ENCODE measurements at places on chromosomes 6 and 20.
A peak's percentile ranks its signal among the peaks of the same experiment; 100 is the strongest.

- no peak for DNase-seq
These were observed 109.9 kb downstream of the PSMB1 start for GRCh38 chr6:170443151-170443662.

- no peak for DNase-seq
These were observed 43.4 kb upstream of the MRGBP start for GRCh38 chr20:62752671-62753501.

DNA sequence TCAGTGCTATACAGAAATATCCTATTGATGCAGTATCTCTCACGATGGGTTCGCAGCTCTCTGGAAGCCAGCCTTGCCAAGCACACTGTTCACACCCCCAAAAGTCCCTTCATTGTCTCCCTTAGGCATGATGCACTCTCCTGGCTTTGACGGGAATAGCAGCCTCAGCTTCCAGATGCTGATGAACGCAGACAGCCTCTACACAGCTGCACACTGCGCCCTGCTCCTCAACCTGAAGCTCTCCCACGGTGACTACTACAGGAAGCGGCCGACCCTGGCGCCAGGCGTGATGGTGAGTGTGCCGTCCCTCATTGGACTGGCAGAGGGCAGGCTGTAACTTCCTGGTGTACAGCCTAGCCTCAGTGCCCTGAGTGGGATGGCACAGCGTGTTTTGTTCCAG, 60.0 kb upstream of the PBOV1 start:
- peak; percentile 59 for DNase-seq

DNA sequence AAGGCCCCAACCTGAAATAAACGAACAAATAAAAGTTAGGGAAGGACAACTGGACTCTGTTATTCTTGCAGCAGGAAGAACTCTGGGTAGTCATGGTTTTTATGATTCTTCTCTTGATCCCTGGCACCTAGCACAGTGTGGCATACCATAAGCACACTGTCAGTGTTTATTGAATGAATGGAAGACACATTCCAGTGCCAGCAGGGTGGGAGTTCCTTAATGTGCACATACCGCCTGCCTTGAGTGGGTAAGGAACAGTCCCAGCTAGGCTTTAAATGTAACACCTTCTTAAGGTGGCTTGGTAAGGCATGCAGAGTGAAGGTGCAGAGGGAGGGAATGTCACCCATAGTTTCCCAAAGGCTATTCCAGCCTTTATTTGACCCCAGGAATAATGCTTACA, 162.9 kb upstream of the CEP162 start:
- DNase-seq: no peak

DNA sequence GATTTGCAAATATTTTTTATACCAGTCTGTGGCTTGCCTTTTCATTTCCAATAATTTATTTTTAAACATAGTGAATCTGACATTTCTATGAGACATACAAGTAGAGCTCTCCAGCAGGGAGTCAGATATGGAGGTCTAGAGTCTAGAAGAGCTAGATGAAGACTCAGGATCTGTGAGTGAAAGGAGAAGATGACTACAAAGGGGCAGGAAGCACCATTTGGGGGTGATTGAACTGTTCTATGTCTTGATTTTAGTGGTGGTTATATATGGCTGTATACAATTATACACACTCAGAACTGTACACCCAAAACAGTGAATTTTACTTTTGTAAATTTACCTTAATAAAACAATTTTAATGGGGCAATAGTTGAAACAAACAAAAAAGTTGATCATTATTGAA, 127.9 kb upstream of the BACH2 start:
- DNase-seq: no peak

DNA sequence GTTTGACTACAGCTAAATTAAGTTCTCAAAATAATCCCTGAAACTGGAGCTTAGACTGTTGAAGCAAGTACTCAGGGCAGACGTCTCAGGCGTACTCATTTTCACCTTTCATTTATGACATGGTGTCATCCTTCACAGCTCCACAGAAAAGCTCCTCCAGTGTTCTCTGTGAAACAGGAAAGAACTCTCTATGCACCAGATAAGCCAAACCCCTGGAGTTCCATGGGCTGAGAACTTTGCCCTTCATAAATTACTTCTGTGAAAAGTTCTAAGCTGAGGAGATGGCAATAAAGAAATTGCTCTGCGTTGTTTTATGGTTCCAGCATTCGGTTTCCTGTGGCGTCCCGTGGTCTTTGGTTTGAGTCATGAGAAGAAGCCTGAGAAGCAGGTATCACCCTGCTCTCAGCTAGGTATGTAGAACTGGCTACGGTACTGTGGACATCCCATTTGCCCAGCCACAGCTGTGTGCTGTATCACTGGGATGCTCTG, 20.2 kb upstream of the RREB1 start:
- no peak for DNase-seq

GRCh38 chr6:38184585-38185080, 365.1 kb downstream of the ZFAND3 start:
- no peak for DNase-seq

- peak; percentile 67 for DNase-seq
These were observed 768.4 kb downstream of the TFAP2A start for GRCh38 chr6:9646342-9647070.

- peak; percentile 79 for DNase-seq
These were observed 49.2 kb downstream of the EIF2S2 start for GRCh38 chr20:34062570-34063482.

DNA sequence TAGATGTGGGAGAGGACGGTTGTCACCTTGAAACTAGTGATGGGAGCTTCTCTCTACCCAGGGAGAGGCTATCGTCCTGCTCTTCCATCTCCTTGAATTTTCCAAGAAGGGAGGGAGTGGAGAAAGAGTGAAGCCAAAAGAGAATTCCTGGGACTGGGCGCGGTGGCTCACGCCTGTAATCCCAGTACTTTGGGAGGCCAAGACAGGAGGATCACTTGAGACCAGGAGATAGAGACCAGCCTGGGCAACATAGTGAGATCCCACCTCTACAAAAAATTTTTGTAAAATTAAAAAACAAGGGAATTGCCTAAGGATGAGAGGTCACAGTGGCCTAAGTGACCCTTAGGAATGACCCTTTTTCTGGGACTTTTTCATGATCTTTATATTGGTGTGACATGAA, 8.8 kb downstream of the MYH7B start:
- DNase-seq: no peak

DNA sequence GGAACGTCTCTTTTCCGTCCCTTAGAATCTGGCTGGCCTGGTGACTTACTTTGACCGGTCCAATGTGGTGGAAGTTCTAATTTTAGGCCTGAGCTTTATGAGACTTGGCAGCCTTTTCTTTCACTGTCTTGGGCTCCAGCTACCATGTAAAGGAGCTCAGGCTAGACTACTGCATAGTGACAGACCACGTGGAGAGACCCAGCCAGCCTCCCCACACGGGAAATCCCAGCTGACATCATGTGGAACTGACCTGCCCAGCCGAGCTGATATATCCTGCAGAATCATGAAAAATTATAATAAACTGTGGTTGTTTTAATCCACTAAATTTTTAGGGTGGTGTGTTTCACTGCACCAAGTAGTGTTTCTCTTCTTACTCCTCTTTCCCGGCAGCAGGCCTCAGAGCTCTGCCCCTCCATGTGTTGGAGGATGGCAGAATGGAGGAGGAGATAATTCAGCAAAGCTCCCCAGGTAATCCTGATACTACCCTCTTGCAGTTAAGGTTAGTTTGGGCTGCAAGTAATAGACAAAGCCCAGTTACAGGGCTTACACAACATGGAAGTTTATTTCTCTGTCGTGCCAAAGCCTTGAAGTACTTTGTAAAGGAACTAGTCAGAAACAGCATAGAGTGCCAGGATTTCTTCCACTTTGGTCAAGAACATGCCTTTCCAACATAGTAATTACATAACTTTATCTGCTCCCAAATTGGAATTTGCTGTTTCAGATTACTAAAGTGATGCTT, 87.5 kb downstream of the SH3BGRL2 start:
- DNase-seq: no peak

- peak; percentile 9 for DNase-seq
These were observed 26.1 kb downstream of the HLA-F start for GRCh38 chr6:29749308-29749662.

DNA sequence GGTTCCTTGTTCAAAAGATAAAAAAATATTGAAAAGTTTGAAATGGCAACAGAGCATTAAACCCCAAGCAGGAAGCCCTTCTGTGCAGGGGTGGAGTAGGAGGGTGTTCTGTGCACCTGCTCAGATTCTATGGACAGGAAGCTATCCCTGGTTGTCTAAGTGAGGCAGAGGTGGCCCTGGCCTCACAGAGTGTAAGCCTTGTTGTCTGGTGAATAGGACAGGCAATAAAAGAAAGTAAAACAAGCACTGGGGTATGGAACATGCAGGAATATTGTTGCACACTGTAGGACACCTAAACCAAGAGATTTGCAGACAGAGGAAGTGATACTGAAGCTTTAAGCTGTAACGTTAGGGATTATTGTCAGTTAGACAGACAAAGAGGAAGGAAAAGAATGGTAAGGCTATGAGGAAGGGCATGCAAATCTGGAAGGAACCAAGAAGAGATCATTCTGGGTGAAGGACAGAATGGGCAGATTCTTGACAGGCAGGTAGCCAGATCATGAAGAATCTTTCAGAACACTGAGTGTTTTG, 66.8 kb downstream of the TBC1D7 start:
- DNase-seq: no peak

- peak; percentile 46 for DNase-seq
These were observed 611.0 kb upstream of the FLRT3 start for GRCh38 chr20:14948416-14948815.

DNA sequence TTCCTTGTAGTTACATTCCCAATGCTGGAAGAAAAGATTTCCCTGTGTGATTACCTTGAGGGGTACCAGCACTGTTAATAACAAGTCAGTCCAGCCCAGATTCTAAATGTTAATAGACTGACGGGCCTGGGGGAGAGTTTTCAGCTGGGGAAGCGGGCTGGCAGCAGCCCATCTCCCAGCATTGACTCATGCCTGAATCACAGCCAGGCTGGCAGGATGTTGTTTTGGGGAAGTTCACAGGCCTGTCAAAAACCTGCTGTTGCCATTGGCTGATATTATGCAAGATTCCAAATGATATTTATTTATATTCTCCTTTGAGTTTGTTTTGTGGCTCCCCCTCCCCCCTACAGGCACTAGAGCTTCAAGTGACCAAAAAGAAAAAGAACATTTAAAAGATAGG, 213.9 kb upstream of the CNR1 start:
- peak; percentile 83 for DNase-seq

- no peak for DNase-seq
These were observed 24.4 kb downstream of the ARMC2 start for GRCh38 chr6:108872575-108872974.

GRCh38 chr20:16821211-16822089, 73.3 kb downstream of the OTOR start:
- peak; percentile 57 for DNase-seq

DNA sequence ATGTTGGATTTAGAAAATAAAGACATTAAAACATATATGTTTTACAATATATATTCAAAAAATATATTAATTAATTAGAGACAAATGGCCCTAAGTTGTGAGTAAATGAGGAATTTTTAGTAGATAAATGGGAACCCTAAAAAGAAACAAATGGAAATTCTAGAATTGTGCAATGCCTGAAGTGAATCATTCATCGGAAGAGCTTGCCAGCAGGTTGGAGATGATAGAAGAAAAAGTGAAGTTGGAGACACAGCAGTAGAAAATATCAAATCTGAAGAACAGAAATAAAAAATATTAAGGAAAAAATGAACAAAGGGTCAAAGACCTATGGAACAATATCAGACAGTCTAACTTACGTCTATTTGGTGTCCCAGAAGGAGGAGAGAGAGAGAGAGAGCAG, 109.4 kb upstream of the NEDD9 start:
- DNase-seq: peak; percentile 68

- DNase-seq: no peak
These were observed 1.8 kb downstream of the PCSK2 start for GRCh38 chr20:17228624-17229061.

GRCh38 chr6:130913120-130913519, 85.9 kb downstream of the SMLR1 start:
- peak; percentile 23 for DNase-seq

DNA sequence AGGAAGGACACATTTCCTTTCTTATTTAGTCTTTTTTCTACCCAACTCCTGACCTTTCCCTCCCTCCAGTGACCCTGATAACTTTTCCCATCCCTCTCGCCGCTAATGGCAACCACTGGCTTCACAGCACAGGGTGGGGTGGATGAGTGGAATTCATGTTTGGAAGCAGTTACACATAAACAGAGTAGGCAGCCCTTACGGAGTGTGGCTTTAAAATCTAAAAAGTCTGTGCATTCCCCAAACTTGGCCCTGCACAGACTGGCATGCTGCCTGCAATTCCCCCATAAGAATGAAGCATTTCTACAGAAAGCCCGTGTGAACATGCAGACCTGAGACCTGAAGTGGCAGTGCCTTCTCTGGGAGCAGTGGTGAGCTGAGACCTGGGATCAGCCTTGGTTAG, 275.9 kb upstream of the PRND start:
- DNase-seq: no peak

GRCh38 chr20:10754824-10755223, 81.0 kb upstream of the JAG1 start:
- no peak for DNase-seq

DNA sequence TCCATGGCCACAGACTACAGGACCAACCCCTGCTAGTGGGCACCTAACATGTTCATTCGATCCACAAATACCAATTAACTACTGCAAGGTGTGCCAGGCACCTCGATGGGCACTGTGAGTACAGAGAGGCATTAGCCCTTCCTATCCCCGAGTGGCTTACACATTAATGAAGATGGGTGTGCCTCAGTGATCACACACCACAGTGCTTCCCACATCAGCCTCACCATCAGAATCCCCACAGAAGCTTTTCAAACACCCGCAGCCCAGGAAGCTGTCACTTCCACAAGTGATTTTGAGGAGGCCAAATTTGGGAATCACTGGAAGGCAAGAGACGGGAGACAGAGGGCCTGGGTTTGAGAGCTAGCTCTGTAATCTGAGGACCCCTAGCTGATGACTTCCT, 23.7 kb downstream of the EZR start:
- no peak for DNase-seq

DNA sequence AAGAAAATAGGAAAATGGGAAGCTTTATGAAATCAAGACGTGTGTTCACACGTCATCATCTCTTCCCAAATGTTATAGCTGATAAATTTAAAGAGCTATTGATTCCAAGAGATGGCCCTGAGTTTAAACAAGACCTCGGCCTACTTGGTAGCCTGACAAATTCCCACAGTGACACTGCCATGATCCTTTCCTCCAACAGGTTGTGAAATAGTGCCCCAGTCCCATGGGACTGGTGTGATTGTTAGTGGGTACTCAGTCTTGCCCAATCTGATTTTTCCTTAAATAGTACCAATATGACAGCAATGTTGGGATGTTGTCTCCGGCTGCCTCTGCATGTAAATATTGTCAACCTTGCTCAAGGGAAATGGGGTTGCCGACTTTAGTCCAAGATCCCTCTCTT, 34.5 kb downstream of the RIOK1 start:
- DNase-seq: no peak
